ENCODE measurements at places on chromosomes 1 and 21.

- no peak for DNase-seq
Measured at GRCh38 chr1:33370301-33370700, 49.4 kb upstream of the A3GALT2 start.

DNA sequence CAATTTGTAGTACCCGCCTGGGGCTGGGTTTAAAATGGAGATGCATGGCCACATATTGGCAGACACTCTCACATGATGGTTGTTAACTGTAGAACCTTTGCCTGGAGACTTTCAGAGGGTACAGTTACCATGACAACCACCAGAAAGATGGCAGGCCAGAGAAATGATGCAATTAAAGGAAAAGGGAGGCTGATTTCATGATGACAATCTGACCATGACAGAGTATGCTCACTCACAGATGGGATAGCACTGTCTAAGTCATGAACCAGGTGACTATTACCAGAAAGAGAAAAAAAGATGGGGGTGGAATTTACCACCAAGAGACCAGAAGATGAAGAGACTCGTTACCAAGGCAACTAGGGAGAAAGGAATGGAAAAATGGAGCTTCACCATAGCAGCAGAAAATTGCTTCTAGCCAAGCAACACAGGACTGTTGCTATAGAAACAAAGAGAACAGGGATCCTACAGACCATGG lies 3.5 kb upstream of the TRIT1 start:
- DNase-seq, result no peak

GRCh38 chr1:59143811-59144210 lies 153.1 kb upstream of the FGGY start:
- no peak for DNase-seq

DNA sequence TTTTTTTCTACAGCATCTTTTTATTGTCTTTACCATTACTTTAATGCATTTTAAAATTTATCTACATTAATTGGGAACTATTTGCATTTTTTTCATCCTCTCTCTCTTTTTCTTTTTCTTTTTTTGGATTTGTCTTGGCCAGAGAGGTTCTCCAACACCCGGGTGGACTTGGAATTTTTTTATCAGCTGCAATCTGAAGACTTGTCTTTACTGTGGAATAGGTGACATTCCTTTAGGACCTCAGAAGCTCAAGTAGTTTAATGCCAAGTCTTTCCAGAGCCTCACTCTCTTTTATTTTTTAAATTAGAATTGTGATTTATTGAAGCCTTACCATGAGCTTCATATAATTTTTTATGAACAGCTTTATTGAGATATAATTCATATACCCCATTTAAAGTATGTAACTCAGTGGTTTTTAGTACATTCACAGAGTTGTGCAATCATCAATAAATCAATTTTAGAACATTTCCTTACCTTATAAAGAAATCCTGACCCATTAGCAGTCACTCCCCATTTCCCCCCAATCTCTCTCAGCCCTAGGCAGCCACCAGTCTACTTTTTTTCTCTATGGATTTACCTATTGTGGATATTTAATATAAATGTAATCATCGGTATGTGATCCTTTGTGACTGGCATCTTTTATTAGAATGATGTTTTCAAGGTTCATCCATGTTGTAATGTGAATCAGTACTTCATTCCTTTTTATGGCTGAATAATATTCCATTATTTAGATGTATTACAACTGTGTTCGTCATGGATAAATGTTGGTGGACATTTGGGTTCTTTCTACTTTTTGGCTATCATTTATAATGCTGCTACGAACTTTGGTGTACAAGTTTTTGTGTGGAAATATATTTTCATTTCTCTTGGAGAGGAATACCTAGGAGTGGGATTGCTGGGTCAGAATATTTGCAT lies 6.2 kb downstream of the TUFT1 start:
- no peak for DNase-seq

- no peak for DNase-seq
Measured at GRCh38 chr1:12163210-12163609, 3.6 kb upstream of the TNFRSF1B start.

GRCh38 chr1:62092110-62092509 lies 102.5 kb upstream of the L1TD1 start:
- no peak for DNase-seq

DNA sequence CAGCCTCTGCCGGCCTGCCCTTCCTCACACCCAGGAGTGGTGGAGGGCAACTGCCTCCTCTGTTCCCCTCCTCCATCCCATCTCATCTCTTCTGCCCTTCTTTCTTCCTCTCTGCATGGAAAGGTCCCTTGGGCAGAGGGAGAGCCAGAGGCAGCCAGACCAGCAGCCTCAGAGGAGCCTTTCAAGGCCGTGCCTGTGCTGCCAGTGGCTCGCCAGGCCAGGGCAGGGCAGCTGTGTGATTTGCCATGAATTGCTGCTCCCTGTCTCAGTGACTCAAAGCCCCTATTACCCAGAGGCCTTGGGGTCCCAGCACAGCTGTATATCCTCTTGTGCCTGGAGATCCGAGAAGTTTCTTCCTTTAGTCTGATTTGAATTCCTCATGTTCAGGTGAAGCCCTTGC lies 21.9 kb downstream of the TMCC2 start:
- DNase-seq, result no peak

- no peak for DNase-seq
Measured at GRCh38 chr1:147109762-147110161, 62.5 kb downstream of the PRKAB2 start.

DNA sequence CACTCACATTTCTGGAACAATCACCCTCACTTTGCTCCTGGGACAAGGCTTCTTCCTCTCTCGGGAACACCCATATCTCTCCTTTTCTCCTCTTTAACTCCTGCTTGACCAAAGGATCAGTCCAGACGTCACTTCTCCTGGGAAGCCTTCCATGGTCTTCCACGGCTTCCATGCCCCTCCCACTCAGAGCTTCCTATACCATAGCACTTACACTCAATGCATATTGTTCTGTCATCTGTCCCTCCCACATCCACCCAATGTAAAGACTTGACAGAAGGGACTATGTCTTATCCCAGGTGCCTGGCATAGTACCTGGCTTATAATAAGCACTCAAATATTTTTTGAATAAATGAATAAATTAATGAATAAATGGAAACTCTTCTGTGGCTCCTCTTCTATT lies 28.2 kb downstream of the CD34 start:
- no peak for DNase-seq

DNA sequence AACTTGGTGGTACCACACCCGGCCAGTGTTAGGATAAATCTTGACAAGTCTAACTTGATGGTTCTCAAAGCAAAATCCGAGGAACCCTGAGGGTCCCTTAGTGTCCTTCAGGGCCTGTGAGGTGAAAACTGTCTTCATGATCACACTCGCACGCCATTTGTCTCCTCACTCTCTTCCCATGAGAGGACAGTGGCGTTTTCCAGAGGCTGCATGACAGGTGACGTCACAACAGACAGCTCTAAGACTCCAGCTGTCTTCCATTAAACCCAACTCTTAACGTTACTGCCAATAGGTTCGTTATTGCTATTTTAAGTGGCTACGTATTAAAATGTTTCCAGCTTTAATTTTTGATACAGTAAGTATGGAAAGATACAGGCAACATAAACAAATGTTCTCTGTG lies 13.8 kb downstream of the CFAP74 start:
- no peak for DNase-seq
